ENCODE measurements at places on chromosomes 5 and 9. TPM values are rescaled to one million over a fixed set of nuclear protein-coding genes. Genes with fewer than 3 reads are reported as not detected.

- no peak for DNase-seq
Observed at GRCh38 chr5:10779592-10779991, 18.6 kb upstream of the DAP start.

Gene GPR151
- total RNA-seq = not detected

- no peak for DNase-seq
Observed at GRCh38 chr9:110537841-110538646, 41.5 kb downstream of the SVEP1 start.

Gene CREB3
- total RNA-seq = 42.1 TPM

DNA sequence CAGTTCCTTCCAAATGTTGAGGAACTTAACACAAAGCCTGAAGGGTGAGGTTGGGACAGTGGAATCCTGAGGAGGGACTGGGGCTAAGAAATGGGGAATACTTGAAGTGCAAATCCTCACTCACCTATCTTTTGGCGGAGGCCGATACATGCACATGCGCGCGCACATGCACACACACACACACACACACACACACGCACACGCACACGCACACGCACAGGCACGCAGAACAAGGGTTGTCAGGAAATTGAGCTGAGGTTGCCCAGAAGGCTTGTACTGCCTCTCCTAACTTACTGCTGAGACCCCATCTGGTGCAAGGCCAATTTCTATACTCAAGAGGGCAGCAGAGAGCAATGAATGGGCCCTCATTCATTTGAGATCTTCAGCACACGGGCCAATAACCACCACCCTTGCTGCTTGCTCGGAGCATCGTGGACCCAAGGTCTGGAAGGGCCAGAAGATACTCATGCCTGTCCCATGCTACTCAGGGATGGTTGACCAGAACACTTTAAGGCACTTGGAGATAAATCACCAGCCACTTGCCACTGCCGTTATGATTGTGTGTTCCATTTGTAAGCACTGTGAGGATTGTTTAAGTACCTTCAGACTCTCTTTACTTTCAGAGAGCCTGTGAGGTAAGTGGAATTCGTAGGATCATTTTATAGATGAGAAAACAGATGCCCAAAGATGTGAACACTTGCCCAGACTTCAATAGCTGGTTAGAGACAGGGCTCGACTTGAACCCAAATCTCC lies 21.5 kb downstream of the BTF3 start:
- DNase-seq = peak; percentile 83

GRCh38 chr9:93452710-93453046 lies 703 bp downstream of the FAM120AOS start:
- peak; percentile 5 for DNase-seq

GRCh38 chr9:79912318-79913070 lies 340.7 kb downstream of the TLE4 start:
- no peak for DNase-seq

DNA sequence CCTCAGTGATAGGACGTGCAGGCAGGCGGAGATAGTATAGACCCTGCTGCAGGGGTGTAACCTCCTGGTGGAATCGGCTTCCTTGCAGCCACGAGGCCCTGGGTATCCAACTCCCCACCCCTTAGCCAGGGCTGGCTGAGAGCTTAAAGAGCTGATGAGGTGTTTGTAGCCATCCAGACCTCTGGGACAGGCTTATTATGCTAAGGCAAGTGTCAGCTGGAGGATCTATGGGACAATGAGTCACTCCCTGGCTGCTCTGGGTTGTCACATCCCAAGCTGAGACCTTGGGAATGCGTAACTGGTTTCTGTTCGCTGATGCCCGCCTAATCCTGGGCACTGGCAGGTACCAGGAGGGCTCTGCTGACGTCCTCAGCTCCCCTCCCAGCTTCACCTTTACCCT lies 38.9 kb downstream of the DAB2IP start:
- no peak for DNase-seq

GRCh38 chr9:134220311-134220710 lies 55.9 kb upstream of the RNU6ATAC start:
- no peak for DNase-seq

- no peak for DNase-seq
Observed at GRCh38 chr9:98323831-98324135, 68.3 kb upstream of the TBC1D2 start.

Gene PCA3
- total RNA-seq = not detected

Gene CTXN3
- not detected for total RNA-seq

DNA sequence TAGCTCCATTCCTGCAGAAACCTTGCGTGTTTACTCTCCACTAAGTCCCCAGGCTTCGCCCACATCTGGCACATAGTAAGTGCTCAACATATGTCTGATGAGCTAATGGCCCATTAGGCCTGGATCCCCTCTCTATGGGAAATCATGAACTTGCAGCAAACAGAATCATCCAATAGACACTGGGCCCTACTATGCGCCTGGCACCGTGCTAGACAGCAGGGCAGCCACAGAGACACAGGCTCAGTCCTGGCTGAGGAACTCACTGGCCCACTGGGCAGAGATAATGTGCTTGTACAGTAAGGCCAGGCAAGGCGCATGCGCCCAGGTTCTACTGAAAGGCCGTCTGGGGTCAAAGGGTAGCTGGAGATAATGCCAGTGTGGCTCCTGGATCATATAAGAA lies 36.9 kb upstream of the FABP6 start:
- DNase-seq = no peak

DNA sequence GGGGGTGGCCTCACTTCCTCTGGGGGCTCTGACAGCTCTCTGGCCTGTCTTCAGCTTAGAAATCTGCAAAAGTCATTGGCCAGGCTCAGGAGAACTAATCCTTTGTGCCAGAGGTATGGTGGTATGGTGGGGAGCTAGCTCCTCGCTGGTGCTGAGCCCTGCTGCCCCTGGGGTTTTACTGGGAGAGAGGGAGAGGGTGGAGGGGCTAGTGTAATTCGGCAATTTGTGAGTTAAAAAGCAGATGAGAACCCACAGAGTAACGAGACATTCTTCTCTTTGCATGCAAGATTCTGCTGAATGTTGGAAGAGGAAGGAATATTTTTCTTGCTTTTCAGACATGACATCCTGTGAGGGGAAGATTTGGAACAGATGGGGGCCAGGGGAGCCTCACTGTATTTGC lies 65.5 kb upstream of the SPRY4 start:
- no peak for DNase-seq

Gene SMAD5
- total RNA-seq = 57.0 TPM

DNA sequence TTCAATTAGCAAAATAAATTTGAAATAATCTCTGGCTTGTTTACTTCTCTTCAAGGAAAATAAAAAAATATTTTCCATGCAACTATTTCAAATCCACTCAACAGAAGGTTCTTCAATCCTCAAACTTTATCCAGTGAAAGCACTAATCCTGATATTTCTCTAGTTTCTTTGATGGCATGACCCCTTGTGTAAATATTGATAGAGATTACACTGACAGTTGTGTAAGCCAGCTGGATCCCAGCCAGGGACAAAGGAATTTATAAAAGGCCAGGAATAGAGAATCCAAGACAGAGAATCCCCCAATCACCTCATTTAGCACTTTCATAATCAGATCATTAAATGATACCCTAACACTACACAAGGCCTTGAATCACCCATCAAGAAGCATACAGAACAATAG lies 135.2 kb downstream of the GNA14 start:
- DNase-seq = no peak

DNA sequence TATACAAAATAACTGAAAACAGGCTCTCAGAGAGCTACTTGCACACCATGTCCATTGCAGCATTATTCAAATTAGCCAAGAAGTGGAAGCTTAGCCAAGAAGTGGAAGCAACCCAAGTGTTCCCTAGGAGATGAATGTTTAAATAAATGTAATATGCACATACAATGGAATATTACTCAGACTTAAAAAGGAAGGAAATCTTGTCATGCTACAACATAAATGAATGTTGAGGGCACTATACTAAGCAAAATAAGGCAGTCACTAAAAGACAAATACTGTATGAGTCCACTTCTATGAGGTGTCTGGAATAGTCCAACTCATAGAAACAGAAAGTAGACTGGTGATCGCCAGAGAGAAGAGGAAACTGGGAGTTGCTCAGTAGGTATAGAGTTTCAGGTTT lies 438.1 kb downstream of the MAT2B start:
- DNase-seq = no peak

Gene SPATA9
- total RNA-seq = not detected

DNA sequence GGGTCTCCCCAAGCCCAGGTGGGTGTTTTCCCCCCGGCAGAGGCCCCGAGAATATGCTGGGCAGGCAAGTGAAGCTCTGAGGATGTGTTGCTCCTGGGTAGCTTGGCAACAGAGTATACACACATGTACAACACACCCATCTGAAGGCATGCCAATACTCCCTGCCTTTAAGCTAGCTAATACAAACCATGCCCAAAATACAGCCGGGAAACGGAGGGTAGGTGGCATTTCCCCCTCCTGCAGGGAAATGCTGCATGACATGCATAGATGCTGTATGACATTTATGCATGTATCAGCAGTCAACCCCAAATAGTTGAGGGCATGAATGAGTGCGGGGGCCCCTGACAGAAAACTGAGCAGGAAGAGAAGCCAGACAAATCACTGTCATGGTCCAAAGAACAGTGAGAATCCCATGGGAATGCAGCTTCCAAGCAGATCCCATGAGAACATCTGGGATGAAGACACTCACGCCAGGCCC lies 614.1 kb downstream of the EBF1 start:
- no peak for DNase-seq

Gene AK8
- total RNA-seq = not detected

- DNase-seq = no peak
Observed at GRCh38 chr5:98308231-98308630, 465.2 kb upstream of the RGMB start.

GRCh38 chr5:79147076-79147475 lies 35.5 kb downstream of the BHMT start:
- no peak for DNase-seq

DNA sequence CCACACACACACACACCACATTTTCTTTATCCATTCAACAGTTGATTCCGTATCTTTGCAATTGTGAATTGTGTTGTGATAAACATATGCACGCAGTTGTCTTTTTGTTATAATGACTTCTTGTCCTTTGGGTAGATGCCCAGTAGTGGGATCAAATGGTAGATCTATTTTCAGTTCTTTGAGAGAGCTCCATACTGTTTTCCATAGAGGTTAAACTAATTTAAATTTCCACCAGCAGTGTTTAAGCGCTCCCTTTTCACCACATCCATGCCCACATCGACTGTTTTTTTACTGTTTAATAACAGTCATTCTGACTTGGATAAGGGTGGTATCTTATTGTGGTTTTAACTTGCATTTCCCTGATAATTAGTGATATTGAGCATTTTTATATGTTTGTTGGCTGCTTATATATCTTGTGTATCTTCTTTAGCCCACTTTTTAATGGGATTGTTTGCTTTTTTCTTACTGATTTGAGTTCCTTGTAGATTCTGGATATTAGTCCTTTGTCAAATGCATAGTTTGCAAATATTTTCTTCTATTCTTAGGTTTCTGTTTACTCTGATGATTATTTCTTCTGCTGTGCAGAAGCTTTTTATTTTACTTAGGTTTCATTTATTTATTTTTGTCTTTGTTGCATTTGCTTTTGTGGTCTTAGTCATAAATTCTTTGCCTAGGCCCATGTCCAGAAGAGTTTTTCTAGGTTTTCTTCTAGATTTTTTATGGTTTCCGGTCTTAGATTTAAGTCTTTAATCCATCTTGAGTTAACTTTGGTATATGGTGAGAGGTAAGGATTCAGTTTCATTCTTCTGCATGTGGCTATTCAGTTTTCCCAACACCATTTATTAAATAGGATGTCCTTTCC lies 82.4 kb downstream of the SH3RF2 start:
- DNase-seq = no peak

Gene IL7R
- 12.2 TPM for total RNA-seq

Gene C9orf43
- 0.20 TPM for total RNA-seq

DNA sequence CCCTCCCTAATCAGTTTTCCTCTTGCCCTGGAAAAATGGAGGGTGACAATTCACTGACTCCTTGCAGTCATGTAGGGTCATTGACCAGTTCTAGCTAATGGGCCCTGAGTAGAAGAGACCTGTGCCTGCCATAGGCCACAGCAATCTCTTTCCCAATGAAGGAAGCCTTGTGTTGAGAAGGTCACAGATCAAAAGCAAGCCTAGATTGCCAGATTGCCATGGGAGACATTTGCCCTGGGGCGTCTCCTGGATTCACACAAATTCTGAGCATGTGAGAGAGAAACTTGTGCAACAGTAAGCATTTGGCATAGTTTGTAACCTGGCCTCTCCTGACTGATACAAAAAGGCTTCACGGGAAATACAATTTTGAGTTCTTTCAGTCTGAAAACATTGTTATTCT lies 148.0 kb downstream of the NUDT12 start:
- DNase-seq = no peak

DNA sequence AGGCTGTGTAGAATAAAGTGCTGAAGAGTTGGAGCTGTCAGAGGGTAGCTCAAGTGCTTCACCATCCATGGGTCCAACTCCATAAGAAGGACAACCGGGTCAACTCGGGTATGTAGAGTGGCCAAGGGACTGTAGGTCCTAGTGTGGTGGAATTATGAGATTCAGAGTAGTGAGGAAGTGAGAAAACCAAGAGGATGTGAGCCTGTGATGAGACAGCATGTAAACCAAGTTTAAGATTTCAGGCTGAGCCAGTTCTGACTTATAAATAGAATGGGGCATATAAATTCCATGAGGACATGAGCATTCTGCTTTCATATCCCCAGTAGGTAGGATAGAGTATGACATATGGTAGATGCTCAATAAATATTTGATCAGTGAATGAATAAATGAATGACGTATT lies 96.3 kb downstream of the CFAP95 start:
- DNase-seq = peak; percentile 93

Gene TCF7
- total RNA-seq = not detected

Gene INSL6
- not detected for total RNA-seq

DNA sequence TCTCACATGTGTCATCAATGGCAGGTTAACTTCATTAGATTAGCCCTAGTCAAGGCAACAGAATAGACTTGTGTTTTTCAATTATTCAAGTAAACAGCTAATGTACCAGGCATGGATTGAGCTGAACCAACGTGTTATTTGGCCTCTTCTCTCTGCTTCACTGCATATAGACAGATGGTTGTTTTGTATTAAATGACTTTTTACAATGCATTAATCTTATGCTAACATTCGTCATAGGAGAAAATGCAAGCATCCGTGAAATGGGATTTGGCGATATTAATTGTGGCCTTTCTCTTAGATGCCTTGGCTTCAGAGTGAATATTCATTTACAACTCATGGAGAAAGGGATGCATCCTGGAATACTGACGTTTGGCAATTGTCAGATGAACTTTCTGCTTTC lies 208.0 kb downstream of the KCTD16 start:
- DNase-seq = no peak

- no peak for DNase-seq
Observed at GRCh38 chr5:176579323-176579722, 30.2 kb downstream of the CDHR2 start.

DNA sequence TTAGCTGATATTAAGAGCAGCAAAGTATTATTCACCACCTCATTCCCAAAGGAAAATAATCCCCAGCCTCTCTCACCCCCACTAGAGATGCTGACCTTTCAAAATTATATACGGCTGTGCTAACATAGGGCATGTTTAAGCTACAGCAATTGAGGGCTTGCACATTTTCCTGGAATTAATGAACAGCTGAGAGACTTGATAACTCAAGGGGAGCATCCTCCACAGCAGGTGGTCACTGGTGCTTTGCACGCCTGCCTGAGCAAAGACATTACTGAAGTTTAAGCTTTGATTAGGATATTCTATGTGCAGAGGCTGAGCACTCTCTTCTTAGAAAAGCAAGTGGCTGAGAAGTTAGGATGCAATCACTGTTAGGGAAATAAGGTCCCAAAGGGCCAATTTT lies 230.9 kb downstream of the FAM114A2 start:
- no peak for DNase-seq

GRCh38 chr5:67677422-67677970 lies 480.9 kb upstream of the CD180 start:
- no peak for DNase-seq

All from HT1080 (cell line).